ENCODE measurements at places on chromosomes 7 and 10.

- no peak for DNase-seq
Measured at GRCh38 chr10:127254276-127254675, 57.9 kb upstream of the INSYN2A start.

GRCh38 chr7:7996568-7996967, 28.0 kb downstream of the GLCCI1 start:
- no peak for DNase-seq

GRCh38 chr7:39248692-39249090, 271.0 kb downstream of the POU6F2 start:
- DNase-seq: no peak

DNA sequence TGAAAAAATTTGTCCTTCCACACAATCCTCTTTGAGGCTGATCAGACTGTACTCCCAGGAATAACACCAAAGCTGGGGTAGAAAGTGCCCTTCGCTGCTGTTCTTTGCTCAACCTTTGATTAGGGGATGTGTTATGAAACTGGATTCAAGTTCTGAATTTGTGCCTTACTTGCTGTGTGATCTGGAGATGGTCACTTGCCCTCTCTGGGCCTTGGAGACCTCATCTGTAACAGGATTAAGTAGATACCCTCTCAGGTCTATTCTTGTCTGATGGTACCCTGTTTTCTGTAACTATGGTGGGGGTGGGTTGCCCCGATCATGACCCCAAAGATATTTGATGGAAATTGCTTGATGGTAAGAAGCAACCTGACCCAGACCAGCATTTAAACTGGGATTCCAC, 368.5 kb downstream of the PLXNA4 start:
- no peak for DNase-seq

DNA sequence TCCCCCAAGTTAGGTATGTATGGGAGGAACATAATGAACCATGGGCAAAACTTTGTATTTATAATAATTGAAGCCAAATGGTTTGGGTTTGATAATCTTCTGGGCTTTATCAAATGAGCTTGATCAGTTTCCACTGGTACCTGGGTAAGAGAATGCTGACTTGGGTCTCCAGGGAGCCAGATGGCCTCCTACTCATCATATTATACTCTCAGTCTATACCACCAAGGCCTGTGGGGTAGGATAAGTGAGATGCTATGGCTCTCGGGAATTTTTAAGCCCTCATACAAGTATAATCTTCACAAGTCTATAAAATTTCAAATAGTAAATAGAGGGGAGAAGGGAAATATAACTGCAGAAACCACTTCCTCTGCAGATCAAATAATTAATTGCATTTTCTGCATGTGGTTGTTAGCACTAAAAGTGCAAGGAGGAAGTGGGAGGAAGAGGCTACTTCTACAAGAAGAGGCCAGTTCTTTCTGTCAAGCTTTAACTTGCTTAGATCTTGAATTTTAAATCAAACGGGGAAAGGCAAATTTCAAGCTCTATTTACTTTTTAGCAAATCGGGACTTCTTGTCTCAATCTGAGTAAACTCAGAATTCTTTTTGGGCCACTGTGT, 349.0 kb downstream of the SORCS1 start:
- DNase-seq: no peak

GRCh38 chr7:41148521-41148951, 554.4 kb downstream of the INHBA start:
- DNase-seq: no peak

DNA sequence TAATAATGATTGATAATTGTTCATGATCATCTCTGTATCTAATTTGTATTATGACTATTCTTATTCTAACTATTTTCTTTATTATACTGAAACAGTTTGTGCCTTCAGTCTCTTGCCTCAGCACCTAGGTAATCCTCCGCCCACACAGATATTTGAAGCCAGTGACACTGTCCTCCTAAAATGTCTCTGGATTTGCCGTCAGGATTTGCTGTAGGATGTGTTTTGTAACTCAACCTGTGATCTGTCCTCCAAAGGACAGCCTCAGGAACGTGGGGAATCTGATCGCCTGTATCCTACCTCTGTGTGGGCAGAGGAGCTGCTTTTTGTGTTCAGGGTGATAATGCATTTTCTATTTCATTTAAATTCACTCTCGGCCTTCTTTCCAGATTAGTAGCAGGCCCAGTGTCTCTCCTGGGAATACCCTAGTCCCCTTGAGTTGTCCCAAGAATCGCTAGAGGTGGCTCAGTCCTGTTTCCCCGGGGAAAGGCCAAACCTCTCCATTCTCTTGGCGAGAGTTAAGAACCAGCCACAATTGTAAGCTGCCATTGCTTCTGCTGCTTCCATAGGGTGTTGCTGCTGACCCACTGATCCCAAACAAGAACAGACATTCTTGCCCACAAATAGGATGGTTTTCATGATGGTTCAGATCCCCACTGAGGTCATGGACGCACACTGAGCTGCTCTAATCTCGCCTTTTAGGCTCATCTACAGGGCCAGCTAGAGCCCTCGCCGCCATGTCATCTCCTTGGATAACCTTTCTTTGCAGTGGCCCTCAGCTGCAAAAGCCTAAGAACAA, 136.2 kb upstream of the KCNMA1 start:
- no peak for DNase-seq

DNA sequence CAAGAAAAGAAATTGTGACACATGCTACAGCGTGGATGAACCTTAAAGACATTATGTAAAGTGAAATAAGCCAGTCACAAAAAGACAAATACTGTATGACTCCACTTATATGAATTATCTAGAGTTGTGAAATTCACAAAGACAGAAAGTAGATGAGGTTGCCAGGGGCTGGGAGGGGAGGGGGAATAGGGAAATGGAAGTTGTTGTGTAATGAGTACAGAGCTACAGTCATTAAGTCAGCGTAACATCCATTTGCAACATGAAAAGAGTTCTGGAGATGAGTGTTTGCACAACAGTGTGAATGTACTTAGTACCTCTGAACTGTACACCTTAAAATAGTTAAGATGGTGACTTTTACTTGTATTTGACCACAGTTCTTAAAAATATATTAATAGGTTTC, 112.1 kb upstream of the CDK1 start:
- DNase-seq: no peak

DNA sequence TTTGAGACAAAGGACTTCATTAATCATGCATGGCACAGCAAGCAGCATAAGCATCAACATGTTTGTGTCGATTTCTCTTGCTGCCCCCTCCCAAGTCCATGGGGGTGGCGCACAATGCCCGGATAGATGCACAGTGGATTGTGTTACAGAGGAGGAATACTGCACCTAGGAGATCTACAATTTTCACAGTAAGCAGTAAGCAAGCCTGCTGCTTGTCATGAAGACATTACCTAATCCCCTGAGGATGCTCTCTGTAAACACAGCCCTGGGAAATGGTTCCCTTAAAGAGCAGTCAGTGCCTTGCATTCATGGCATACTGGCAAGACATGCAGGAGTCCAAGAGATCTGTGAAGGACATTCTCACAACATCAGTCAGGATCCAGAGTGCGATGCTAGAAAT, 137.7 kb downstream of the ETV1 start:
- DNase-seq: no peak

- DNase-seq: no peak
Measured at GRCh38 chr7:82810558-82811259, 352.0 kb downstream of the PCLO start.

GRCh38 chr7:26326211-26326610, 34.5 kb downstream of the SNX10 start:
- DNase-seq: no peak

DNA sequence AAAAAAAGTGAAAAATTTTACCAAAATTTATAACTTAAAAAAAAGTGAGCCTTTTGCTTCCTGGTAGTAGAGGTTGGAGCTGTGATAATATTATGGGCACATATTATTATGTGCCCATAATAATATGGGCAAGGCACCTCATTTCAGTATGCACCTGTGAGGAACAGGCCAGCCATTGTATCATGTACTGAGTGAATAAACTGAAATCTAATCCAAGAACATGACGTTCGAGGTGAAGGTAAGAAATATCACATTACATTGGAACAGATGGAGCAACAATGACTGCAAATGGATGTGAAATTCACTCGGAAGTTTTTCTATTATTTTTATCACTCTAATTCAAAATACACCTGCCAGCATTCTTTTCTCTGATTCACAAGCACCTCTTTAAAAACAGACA, 216.0 kb downstream of the KLF6 start:
- no peak for DNase-seq

DNA sequence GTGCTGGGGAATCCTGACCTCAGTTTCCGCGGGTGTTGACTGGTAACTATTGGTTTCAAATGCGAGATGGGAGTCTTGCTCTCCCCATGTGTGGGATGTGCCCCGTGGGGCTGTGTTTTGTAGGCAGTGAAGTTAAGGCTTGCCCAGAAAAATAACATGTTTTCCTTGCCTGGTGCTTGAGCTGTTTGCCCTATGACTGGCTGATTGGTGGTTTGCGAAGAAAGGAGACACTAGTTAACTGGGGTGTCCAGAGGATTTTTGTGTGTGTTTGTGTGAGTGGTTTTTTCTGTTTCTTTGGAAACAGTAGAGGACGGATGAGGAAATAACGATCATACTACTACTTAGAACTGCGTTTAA, 61.9 kb downstream of the CREB5 start:
- DNase-seq: no peak

GRCh38 chr7:122791959-122792545, 89.3 kb upstream of the RNF148 start:
- no peak for DNase-seq

GRCh38 chr10:42551582-42552187, 86.7 kb downstream of the ZNF33B start:
- DNase-seq: no peak

GRCh38 chr10:93121311-93121710, 47.6 kb downstream of the CYP26A1 start:
- DNase-seq: no peak

- no peak for DNase-seq
Measured at GRCh38 chr7:47714669-47715607, 133.0 kb upstream of the TNS3 start.

DNA sequence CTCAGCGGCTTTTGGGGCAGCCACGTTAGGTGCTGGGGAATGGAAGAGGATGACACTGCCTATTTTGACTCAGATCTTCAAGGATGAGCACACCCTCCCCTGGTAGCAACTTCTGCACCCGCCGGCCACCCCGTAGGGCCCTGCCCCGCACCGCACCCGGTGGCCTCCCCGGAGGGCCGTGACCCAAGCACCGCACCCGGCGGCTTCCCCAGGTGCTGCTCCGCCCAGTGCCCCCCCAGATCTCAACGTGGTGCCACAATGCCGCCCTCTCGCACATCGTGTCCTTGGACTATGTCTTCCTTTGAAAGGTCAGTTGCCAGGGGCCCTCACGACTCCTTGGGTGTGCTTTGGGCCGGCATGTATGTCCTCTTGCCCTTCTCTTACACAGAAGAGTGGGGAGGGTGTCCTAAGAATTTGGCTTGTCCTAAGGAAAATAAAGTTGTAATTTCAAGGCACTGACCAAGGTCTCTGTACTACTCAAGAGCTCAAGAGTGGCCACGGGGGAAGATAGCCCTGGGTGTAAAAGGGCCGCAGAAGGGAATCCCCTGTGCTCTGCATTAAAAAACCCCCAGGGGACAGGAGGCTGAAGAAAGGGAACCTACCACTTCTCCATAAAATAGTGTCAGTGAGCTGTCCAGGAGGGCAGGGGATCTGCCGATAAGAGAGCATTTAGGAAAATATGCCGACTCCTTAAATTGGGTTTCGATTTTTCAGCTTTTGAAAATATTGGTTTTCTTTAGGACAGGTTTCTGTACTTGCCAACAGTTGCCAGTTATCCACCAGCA, 1.6 kb upstream of the LANCL2 start:
- DNase-seq: no peak

DNA sequence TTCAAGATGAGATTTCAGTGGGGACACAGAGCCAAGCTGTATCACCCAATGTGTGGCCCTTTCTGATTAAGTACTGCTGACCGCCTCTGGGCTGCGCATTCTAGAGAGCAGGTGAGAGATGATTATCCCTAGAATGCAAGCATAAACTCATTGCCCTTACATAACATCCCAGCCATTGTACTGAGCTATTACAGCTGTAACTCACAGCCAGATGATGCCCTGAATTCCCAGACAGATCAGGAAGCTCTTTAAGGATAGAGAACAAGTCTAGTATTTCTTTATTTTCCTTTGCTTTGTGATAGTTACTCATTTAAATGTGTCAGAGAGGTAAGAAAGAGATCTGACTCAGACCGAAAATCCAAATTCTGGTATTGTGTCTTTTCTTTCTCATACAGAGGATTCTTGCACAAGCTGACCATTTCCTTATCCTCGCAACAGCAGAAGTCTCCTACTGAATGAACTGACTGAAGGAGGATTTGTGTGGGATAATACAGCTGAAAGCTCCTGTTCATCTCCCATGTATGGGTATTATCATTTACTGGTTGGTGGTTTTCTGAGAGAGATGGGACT, 58.4 kb downstream of the ZNF22 start:
- no peak for DNase-seq

DNA sequence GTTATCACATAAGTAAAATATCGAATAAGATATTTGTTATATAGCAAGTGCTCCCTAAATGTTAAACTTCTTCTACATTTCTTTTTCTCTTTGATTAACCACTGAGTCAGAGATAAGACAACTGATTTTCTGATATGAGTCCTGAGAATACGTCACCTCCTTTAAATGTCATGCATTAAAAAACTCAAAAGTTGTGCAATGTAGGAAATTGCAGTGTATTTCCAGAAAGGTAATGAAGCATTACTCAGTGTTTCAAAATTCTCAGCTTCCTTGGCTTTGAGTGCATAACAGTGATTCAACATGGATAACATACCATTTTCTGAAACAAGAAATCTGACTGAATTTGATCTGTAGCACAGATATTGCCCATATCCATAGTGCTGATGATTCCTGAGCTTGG, 155.8 kb downstream of the BMPER start:
- no peak for DNase-seq

DNA sequence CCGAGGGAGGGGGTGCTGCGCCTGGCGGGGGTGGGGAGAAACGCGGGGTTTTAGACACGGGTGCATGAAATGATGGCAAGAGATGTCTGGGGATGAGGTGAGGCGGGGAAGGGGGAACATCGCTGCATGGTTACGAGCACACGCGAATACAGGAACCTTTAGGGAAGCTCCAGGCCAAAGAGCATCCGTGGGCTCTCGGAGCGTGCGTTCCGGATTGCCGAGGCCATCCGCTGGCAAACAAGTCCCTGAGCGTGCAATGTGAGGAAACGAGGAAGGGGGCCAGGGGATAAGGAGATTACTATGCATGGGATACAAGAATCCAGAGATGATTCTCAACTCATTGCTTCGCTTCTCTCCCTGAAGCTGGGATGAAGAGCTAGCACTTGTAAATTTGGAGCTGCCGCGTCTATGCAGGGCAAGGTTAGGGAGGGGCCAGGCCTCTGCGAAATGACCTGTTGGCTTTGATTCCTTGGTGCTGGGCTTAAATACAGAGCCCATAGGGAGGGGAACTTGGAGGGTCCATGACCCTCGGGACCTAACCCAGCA, 520 bp upstream of the WNT2 start:
- no peak for DNase-seq

GRCh38 chr10:14737808-14738545, 36.7 kb downstream of the FAM107B start:
- DNase-seq: no peak

DNA sequence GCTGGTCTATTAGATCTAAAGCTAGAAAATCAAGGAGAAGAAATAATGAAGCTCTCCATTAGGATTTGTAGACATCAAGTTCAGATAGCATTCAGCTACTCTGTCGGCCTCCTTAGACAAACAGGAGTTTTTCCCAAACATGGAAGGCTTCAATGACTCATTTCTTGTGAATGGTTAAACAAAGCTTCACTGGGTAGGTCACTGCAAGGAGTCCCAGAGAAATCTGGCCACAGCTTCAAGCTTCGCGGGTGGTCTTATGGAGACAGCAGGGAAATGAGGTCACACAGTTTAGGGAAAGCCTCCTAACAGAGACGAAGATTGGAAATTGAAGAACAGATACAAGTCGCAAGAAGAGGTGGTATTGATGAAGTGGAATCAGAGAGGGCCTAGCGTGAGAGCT, 22.6 kb upstream of the LRRC72 start:
- no peak for DNase-seq
